ENCODE measurements at places on chromosomes 1 and 21.
A peak's percentile ranks its signal among the peaks of the same experiment; 100 is the strongest.

DNA sequence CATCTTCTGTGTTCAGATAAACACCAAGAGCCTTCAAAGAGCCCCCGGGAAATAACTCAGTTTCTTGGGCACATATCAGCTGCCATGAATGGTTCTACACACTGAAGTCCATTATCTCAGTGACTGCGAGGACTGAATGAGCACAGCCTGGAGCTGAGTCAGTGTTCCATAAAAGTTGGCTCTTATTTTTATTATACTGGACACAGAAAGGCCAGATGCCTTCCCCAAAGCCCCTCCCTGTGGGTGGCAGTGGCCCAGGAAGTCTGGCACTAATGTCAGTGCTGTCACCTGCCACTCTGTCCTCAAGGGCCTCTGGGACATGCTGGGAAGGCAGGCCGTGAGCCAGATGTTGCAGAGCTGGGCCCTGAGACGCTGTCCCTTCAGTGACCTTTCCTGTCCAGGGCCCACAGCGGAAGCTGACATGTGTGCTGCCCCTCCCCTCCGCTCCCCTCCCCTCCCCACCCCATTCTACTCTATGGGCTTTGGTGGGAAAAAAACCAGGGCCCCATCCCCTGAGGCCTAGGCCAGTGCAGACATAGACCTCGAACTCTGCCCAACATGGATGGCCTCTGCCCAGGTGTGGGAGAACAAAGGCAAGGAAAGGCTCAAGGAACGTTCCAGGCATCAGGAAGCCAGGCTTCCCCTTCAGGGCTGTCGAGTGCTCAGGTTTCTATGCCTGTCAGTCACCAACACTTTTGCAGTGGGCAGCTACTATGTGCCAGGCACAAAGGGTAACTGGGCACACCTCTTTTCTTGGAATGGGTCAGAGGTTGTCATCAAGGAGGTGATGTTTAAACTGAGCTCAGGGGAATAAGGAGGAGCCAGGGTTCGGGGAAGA is 22.4 kb upstream of the NPPB start:
- no peak for DNase-seq

- DNase-seq = peak; percentile 69
These were observed 177.7 kb downstream of the ADSS2 start for GRCh38 chr1:244273845-244274619.

- DNase-seq = peak; percentile 77
These were observed 2.3 kb upstream of the BSND start for GRCh38 chr1:54996359-54996868.

GRCh38 chr1:910881-911721 is 12.6 kb upstream of the SAMD11 start:
- no peak for DNase-seq

DNA sequence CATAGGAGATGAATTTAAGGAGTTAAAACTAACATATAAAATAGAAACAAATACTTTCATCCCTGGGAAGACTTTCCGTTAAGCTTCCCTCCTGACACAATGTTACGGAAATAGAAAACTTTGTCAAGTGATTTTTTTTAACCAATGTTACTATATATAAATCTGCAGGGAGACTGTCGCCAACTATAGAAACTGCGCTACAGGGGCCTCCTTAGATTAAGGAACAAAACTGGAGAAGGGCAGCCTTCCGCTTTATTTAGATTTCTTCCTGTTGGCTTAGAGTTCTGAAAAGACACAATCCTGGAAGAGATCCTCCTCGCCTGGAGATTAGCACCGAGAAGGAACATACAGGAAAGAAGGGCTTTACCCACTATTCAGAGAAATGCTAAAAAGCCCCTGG is 1.5 kb downstream of the MGST3 start:
- DNase-seq = peak; percentile 40

GRCh38 chr1:40665335-40666171 is at the start of gene RIMS3:
RIMS3 (minus strand) TSS chr1:40665682; CDS start chr1:40641925, 23,757 bp downstream.
- peak; percentile 70 for DNase-seq

DNA sequence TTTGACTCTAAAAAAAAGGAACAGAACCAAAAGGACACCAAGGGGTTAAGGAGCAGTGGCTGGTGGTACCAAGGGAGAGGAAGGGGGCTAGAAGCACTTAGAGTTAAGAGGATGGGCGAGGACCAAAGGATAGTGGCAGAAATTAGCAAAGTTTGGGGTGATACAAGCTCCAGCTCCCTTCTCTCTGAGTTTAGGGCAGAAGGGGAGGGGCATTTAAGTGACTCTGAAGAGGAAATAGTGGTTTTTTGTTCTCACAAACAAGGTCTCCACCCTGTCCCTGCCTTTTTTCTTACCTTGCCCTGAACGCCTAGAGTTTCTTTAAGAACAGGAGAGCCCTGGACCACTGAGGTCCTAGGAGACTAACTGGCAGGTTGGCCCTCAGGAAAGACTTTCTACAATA is 3.3 kb downstream of the CDC42SE1 start:
- peak; percentile 34 for DNase-seq

- DNase-seq = no peak
These were observed 611 bp upstream of the PIK3C2B start for GRCh38 chr1:204495078-204495753.

DNA sequence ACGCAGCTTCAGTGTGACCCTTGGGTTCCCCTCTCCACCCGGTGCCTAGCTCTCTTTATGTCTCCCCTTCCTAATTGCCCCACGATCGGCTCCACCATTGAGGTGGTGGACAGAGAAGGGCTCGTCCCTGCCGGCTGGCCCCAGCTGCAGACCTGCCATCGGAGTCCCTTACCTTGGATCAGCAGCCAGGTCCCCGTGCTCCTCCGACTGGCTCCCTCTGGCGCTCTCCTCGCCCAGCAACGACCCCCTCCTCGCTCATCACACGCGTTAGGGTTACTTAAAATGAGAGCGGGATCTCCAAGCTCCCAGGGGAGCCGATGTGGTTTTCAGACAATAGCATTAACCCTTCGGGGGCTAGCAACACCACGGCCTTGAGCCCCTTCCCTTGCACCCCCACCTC is 8.1 kb upstream of the ETV3L start:
- no peak for DNase-seq

DNA sequence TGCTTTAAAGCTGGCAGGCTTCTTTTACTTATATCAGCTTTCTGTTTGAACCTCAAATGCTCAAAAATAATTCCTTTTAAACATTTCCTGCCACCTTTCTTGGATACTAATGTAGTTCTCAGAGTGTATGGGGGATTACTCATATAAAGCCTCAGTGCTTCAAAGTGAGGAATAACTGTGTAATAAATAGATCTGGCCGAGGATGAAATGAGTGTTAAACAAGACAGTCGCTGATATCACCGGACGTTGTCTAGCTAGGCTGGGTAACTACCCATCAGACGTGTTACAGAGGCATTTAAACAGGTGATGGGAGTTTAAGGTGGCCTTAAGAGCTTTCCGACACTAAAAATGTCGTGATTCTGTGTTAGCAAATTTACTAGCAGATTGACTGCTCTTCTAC is 53.1 kb downstream of the VANGL2 start:
- DNase-seq = no peak

GRCh38 chr21:44353191-44353970 is at the start of gene TRPM2:
TRPM2 (plus strand) TSS chr21:44353621; CDS start chr21:44353701, 80 bp downstream.
- peak; percentile 85 for DNase-seq

DNA sequence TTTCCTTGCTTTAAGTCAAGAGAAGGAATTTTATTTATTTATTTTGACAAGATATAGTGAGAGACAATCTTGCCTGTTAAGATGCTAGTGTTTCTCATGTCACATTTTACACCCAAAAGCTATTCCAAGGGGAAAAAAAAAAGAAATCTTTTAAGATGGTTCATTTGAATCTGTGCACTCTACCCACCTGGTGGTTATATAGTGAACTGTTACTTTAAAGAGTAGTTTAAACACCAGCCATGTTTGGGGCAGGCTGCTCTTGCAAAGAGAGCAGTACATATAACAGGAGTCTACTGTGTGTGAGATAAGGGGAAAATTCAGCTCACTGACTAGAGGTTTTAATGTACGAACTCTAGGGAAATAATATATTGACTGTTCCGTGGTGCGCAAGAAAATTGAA is 3.3 kb upstream of the ELAVL4 start:
- DNase-seq = no peak

GRCh38 chr1:228513236-228513900 is 26.2 kb downstream of the RNF187 start:
- no peak for DNase-seq

- DNase-seq = no peak
These were observed 463.3 kb downstream of the DPYD start for GRCh38 chr1:97457446-97458089.

DNA sequence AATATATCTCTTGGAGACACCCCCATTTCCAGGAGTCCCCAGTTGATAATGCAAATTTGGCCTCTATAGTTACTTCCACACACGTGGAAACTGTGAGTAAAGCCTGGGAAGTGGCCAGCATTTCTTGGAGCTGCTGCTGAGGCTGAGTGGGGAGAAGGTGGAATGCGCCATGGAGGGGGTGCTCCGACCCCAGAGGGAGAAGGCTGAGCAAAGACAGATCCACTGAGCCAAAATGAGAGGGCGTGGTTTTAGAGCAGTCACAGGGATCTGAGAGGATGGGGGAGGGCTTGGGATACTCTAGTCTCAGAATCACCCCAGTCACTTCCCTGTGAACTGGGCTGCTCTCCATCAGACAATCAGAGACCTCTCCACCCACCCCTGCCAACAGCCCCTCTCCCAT is 38.7 kb downstream of the TRIM62 start:
- DNase-seq = no peak

Data from CD14-positive monocyte (primary cell).